ENCODE measurements at places on chromosomes 6 and 20. TPM values are rescaled to one million over a fixed set of nuclear protein-coding genes. Genes with fewer than 3 reads are reported as not detected.

The MUC22 gene
- not detected for total RNA-seq

The MAP3K7 gene
- total RNA-seq, result 29.2 TPM

The SCGN gene
- total RNA-seq, result not detected

The RAET1E gene
- total RNA-seq, result 0.18 TPM

The FGD2 gene
- total RNA-seq, result 19.9 TPM

The OR2B6 gene
- not detected for total RNA-seq

The NT5E gene
- total RNA-seq, result 63.2 TPM

The SYNE1 gene
- total RNA-seq, result 324 TPM

The PNLDC1 gene
- 0.26 TPM for total RNA-seq

The CDH22 gene
- total RNA-seq, result not detected

The VSTM2L gene
- total RNA-seq, result 3.1 TPM

The RBBP8NL gene
- not detected for total RNA-seq

The HLA-DRA gene
- total RNA-seq, result 605 TPM

The WFDC2 gene
- 1.5 TPM for total RNA-seq

The FAM209A gene
- 1.0 TPM for total RNA-seq

The NFKBIE gene
- 5.4 TPM for total RNA-seq

The NKAIN4 gene
- not detected for total RNA-seq

The TNF gene
- total RNA-seq, result 1.9 TPM

The PACRG gene
- 0.54 TPM for total RNA-seq

The PI3 gene
- 0.96 TPM for total RNA-seq

The PDYN gene
- total RNA-seq, result not detected

Measured in aorta (tissue), 5 donors.